Kidney epithelial cell (primary cell): ENCODE measurements at places on chromosomes 11 and 22.
A peak's percentile ranks its signal among the peaks of the same experiment; 100 is the strongest.

GRCh38 chr11:62295504-62295903, 3.4 kb downstream of the SCGB1D4 start:
- peak; percentile 14 for DNase-seq

DNA sequence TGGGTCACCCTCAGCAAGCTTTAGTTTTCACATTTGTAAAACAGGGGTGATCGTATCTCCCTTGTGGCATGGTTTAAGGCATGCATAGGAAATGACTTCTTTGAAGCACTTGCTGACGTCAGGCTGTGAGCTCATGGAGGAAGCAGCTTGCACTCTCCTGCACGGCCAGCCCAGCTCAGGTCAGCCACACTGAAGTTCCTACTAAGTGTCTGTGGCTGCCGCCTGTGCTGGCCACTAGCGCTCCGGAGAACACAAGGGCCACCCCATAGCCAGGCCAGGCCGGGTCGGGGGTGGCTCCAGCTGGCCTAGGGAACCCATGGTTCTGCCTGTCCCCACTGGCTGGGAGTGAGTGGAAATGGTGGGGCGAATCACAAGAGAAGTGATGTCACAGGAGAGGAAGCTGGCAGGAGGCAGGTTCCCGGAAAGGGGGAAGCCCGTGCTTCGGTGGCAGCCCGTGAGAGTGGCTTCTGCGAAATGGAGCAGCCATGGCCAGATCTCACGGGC, 28.2 kb downstream of the KCTD17 start:
- no peak for DNase-seq

GRCh38 chr11:69051381-69052342, 2.9 kb downstream of the TPCN2 start:
- DNase-seq, result no peak

DNA sequence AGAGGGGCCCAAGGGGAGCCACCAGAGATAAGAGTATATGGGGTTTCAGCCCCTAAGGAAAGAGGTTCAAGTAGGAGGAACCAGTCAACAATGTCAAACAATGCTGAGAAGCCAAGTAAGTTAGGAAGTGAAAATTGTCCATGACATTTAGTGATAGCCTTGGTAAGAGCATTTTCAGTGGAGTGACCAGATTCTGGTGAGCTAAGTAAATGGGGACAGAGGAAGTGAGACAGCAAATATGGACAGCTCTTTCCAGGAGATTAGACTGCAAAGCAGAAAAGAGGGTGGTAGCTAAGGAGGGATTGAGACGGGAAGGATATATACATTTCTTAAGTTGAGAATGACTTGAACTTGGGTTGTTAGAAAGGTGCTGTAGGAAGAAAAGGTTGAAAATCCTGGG, 22.9 kb downstream of the POLD3 start:
- DNase-seq, result no peak

- no peak for DNase-seq
Measured at GRCh38 chr11:66870616-66871520, 14.0 kb downstream of the LRFN4 start.

DNA sequence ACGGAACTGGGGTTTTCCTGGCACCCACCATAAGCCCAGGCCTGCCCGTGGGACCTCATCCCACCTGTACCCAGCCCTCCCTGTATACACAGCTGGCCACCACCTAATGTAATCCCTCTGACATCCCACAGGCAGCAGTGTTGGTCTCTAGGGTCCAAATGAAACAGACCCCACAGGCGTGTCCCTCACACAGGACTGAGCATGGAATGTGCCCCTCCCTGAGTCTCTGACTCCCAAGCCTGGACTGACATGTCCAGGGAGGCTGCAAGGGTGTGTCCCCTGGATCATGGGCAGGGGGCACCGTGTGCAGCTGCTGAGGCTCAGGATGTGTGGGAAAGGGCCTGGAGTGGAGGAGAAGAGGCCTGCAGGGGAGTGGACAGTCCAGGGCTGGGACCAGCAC, 50.6 kb upstream of the PPARA start:
- no peak for DNase-seq

DNA sequence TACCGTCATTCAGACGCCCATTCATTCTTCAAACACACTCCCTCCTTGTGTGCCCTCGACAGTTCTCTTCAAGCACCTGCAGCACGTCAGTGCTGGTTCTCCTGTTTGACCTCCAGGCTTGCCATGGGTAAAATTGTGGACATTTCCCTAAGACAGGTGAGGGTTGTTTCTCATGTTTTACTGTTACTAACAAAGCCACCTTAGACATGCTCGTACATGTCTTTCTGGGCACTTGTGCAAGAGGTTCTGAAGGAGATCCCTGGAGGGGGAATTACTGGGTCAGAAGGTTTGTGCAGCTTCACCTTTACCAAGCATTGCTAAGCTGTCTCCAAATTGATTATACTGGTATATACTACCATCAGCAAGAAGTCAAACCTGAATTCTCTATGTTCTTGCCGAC, 189.7 kb upstream of the TMEM45B start:
- DNase-seq, result no peak
